Fibroblast of lung (primary cell): ENCODE measurements at places on chromosomes 6 and 20. TPM values are rescaled to one million over a fixed set of nuclear protein-coding genes. Genes with fewer than 3 reads are reported as not detected.
A peak's percentile ranks its signal among the peaks of the same experiment; 100 is the strongest.

F13A1 gene
- 0.01 TPM in 1 of 2 replicates, not detected in the other for polyA plus RNA-seq

PABPC1L gene
- polyA plus RNA-seq, result 11.6 and 17.8 TPM in 2 replicates

KIAA1755 gene
- 0.60 and 1.4 TPM in 2 replicates for polyA plus RNA-seq

PRPH2 gene
- 4.0 and 6.3 TPM in 2 replicates for polyA plus RNA-seq

GRCh38 chr6:43728586-43728985 is 41.0 kb upstream of the MRPS18A start:
- DNase-seq, result no peak

- DNase-seq, result peak; percentile 78
Observed at GRCh38 chr6:146990821-146991798, 213.1 kb upstream of the STXBP5 start.
